ENCODE measurements at places on chromosomes 1 and 21. TPM values are rescaled to one million over a fixed set of nuclear protein-coding genes. Genes with fewer than 3 reads are reported as not detected.

The ANKRD35 gene
- not detected for total RNA-seq

The ERO1B gene
- 4.6 TPM for total RNA-seq

The BMP8A gene
- 0.13 TPM for total RNA-seq

The CSF3R gene
- not detected for total RNA-seq

The OR2L8 gene
- total RNA-seq: not detected

The LCE2C gene
- total RNA-seq: not detected

The PRMT6 gene
- not detected for total RNA-seq

The PRPF38A gene
- total RNA-seq: 16.9 TPM

The MLLT11 gene
- total RNA-seq: 14.6 TPM

The VHLL gene
- total RNA-seq: not detected

The CD46 gene
- total RNA-seq: 119 TPM

The KIF17 gene
- 1.6 TPM for total RNA-seq

The RPTN gene
- total RNA-seq: not detected

The GBP5 gene
- 0.05 TPM for total RNA-seq

The LIN9 gene
- 5.7 TPM for total RNA-seq

The BEND5 gene
- total RNA-seq: not detected

The DCST1 gene
- not detected for total RNA-seq

The ASPM gene
- total RNA-seq: 17.7 TPM

The FCRL4 gene
- total RNA-seq: not detected

Measured in A549 treated with GW870086 at 1 μM for 4 hours (cell line).